ENCODE measurements at places on chromosomes 2 and 18. TPM values are rescaled to one million over a fixed set of nuclear protein-coding genes. Genes with fewer than 3 reads are reported as not detected.

GRCh38 chr18:21656402-21656801, 44.3 kb downstream of the SNRPD1 start:
- DNase-seq = no peak

- peak; percentile 46 for DNase-seq
Measured at GRCh38 chr2:20617892-20618467, 32.9 kb downstream of the HS1BP3 start.

GRCh38 chr2:225598426-225598825, 198.9 kb downstream of the NYAP2 start:
- no peak for DNase-seq

Gene RND3
- 49.0 TPM for total RNA-seq

Gene ZRANB3
- 10.7 TPM for total RNA-seq

Gene COL3A1
- total RNA-seq = not detected
